ENCODE measurements at places on chromosomes 2 and 18.
A peak's percentile ranks its signal among the peaks of the same experiment; 100 is the strongest.

GRCh38 chr18:3898861-3899613 lies 449.1 kb downstream of the TGIF1 start:
- no peak for DNase-seq

DNA sequence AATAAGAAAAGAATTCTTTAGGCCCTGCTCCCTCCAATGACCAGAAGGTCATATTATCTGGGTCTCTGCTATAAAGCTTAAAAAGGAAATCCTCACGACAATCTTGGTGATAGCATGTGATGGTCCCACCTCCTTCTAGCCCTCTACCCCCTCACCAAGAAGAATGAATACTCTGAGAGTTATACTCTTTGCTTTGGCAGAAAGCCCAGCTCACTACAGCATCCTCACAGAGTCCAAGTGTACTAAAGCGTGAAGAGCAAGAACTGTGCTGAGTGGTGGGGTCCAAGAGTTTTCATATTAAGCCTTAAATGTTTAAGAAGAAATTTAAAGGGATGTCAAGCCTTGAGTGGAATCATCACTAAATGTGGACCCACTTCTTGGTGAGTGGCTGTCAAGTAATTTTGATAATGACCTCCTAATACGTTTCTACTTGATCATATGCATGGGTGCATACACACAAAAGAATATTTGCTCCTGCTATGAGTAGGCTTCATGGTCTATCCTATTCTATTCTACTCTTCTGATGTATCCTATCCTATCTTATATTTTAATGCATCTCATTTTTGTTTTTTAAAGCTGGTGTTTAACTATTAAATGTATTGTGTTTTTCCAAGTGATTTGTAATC lies 16.5 kb upstream of the SERPINB7 start:
- DNase-seq, result peak; percentile 8

DNA sequence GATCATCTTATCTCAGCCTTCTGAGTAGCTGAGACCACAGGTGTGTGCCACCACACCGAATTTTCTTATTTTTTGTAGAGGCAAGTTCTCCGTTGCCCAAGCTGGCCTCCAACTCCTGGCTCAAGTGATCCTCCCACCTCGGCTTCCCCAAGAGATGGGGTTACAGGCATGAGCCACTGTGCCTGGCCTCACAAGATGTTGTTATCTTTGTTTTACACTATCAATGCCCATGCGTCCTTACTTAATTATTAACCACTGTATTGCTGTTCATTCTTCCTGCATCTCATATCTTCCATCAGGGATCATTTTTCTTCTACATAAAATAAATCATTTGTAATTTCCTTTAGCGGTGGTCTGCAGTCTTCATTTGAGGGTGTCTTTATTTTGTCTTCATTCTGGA lies 181.9 kb downstream of the TGIF1 start:
- DNase-seq, result no peak

- no peak for DNase-seq
Observed at GRCh38 chr2:71299507-71299906, 32.1 kb upstream of the ZNF638 start.

DNA sequence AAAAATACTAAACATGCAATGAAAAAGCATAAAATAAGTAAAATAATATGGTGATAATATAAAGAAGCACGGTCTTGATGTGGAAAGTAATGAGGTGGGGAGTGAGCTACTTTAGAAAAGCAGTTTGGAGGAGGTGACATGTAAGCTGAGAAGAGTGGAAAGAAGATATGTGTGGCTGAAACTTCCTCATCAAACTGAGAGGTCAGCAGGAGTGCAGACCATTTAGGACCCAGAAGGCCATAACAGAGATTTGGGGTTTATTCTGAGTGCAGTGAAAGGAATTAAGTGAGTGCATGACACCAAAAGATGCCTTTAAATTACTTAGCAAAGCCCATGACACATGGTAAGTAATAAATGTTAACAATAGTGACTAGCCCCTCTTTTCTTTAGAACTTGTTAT lies 24.4 kb upstream of the TMEM182 start:
- no peak for DNase-seq

Measured in NCI-H510A (cell line).